ENCODE measurements at places on chromosomes 2 and 18. TPM values are rescaled to one million over a fixed set of nuclear protein-coding genes. Genes with fewer than 3 reads are reported as not detected.

Gene PCARE
- total RNA-seq, result not detected

GRCh38 chr2:232142049-232142448 lies 180.5 kb downstream of the DIS3L2 start:
- DNase-seq, result peak; percentile 37

- peak; percentile 72 for DNase-seq
Observed at GRCh38 chr2:229996320-229996719, 72.4 kb downstream of the SLC16A14 start.

Gene ASB18
- not detected for total RNA-seq

Gene GPR45
- not detected for total RNA-seq

- no peak for DNase-seq
Observed at GRCh38 chr2:230697676-230698075, 15.0 kb upstream of the CAB39 start.

DNA sequence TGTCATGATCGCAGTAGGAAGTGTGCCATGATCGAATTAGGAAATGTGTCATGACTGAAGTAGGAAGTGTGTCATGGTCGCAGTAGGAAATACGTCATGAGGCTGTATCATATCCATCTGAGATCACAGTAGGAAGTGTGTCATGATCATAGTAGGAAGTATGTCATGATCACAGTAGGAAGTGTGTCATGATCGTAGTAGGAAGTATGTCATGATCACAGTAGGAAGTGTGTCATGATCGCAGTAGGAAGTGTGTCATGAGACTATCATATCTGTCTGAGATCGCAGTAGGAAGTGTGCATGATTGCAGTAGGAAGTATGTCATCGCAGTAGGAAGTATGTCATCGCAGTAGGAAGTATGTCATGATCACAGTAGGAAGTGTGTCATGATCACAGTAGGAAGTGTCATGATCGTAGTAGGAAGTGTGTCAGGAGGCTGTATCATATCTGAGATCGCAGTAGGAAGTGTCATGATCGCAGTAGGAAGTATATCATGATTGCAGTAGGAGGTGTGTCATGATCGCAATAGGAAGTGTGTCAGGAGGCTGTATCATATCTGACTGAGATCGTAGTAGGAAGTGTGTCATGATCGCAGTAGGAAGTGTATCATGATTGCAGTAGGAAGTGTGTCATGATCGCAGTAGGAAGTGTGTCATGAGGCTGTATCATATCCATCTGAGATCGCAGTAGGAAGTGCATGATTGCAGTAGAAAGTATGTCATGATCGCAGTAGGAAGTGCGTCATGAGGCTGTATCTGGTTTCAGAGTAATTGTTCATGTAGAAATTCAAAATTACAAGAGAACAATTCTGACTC lies 56.4 kb upstream of the NFATC1 start:
- DNase-seq, result no peak

Gene CCDC85A
- total RNA-seq, result 9.9 TPM

Gene IL37
- total RNA-seq, result not detected

Gene CROCC2
- under 0.01 TPM for total RNA-seq

- peak; percentile 18 for DNase-seq
Observed at GRCh38 chr2:6800553-6800952, 65.2 kb downstream of the CMPK2 start.

- DNase-seq, result peak; percentile 68
Observed at GRCh38 chr2:64525317-64525613, 1.1 kb downstream of the AFTPH start.

- DNase-seq, result no peak
Observed at GRCh38 chr2:77104554-77104953, 417.6 kb downstream of the LRRTM4 start.

DNA sequence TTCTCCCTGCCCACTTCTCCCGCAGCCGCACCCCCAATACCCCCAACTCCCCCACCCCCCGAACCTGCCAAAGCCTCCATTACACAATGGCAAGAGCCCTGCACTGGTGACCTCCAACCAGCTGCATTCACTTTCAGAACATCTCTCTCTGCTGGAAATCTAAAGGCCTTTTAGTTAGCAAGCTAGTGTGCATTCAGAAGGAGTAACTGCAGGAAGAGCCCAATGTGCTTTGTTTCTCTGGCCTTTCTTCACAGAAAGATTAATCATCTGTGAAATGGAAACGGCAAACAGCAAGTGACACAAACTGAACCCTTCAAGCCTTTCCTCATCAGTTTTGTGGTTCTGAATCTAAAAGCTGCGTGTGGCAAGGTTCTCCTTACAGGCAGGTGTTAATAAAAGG lies 124.2 kb downstream of the OLA1 start:
- DNase-seq, result no peak

DNA sequence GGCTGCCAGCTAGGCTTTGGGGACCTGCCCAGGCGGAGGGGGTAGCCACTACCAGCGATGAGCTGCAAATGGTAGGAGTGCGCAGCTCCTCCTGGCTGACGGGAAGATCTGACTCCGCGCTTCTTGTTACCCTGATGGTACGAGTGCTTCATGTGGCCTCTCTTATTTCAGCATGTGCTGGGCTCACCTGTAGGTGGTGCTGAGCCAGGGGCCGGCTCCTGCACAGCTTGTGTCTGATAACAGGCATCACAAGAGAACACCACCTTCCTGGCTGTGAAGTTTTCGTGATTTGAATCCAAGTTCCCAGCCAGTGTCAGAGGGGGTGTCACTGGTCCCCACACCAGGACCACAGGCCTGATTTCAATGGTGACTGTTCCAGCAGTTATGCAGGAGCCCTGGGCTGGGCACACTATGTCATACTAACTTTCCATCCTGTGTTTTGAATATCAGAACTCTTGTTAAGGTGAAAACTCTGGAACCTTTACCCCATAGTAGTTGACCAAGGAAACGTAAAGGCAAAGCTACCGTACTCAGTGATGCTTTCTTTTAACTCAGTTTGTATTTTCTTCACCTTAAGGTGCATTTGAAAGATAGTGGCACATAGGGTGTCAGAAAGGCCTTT lies 28.0 kb downstream of the APCDD1 start:
- no peak for DNase-seq

Gene PRADC1
- total RNA-seq, result 44.3 TPM

DNA sequence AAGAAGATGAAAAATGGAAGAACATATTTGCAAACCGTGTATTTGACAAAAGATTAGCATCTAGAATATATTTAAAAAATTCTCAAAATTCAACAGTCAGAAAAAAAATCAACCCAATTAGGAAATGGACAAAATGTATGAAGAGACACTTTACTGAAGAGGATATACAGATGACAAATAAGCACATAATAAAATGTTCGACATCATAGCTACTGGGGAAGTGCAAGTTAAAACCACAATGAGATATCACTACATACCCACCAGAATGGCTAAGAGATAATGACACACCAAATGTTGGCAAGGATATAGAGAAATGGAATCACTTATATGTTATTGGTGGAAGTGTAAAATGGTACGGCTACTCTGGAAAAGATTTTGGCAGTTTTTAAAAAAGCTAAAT lies 11.7 kb upstream of the NUP35 start:
- DNase-seq, result no peak

- DNase-seq, result no peak
Observed at GRCh38 chr2:232457121-232458011, 1.4 kb downstream of the ALPI start.

DNA sequence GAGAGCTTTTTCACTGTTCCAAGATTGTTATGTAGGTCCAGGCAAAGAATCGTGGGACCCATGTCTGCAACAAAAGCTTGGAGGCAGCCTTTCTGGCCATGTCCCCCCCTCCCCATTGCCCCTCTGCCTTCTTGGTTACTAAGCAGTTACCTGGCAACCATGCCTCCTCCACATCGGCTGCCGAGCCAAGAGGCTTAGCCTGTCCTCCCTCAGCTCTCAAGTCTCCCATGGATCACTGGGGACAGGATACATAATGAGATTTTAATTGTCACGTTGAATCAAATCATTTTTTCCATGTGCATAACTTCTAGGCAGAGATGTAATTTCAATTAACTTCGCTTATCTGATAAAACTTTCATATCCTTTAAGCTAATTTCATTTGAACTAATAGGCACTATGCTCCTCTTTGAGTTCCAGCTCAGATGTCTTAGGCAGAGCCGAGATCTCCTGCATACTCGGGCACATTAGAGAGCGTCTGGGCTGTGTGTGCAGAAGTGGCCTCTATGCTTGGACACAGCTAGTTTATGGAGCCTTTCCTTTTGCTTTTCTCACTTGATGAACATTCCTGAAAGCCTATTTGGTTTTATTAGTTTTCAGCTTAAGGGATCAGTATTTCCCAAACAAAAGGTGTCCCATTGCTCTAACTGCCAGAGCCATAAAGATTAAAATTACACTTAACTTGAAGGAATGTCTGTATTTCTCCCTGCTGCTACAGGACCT lies 80.7 kb downstream of the LYPD1 start:
- DNase-seq, result no peak

- DNase-seq, result no peak
Observed at GRCh38 chr2:240129731-240130392, 6.2 kb downstream of the COPS9 start.

Gene POTEI
- total RNA-seq, result not detected

DNA sequence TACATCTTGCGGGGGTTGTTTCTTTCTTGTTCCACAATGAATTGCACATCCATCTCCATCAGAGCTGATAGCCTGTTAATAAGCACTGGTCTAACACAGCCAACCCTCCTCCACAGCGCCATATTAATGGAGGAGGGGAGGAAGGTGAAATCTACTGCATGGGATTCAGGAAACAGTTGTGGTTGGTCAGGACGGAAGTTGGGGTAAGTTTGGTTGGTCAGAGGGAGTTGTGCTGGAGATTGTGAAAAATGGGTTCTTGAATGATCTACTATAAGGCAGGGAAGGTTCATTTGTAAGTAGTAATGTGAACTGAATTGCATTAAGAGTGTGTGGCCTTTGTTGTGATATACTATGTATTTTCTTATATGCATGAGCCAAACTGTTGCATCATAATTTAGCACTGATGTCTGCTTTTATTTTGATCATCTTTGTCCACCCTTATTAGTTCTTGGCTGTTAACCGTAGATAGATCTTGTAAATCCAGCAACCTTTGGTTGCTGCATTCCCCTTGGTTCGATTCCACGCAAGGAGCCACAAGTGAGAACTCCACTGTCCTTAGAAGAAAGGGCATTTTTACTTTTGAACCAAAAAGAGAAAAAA lies 150.6 kb upstream of the MAPRE2 start:
- DNase-seq, result no peak

DNA sequence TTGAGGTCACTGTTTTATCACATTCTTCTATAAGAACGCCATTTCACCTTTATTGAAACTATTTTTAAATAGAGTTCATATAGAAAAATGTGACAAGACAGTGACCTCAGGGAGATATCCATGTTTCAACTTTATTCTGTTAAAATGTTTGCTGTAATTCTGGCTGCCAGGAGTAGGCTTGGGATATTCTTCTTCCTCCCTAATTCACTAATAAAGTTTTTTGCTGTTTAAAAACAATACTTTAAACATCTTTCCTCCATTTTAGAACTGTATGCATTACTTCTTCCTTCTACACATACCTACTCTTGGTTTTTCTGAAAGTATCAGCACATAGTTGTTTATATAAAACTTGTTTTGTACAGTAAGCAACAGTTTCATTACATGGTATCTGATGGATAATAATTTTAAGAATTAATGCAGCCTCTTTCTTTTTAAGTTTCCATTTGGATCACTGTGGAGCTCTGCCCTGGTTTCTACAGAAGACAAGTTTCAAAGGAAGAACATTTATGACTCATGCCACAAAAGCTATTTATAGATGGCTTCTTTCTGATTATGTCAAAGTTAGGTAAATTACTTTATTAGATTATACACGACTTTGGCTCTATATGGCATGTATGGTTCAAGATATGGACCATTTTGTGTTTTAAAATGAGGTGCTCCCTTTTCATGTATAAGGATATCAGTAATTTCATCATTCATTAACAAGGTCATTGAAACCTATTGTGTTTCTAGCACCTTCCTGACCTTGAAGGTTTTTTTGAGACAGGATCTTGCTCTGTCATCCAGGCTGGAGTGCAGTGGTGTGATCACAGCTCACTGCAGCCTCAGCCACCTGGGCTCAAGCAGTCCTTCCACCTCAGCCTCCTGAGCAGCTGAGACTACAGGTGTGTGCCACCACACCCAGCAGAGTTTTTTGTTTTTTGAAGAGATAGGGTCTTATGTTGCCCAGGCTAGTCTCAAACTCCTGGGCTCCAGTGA lies 7.2 kb downstream of the CPSF3 start:
- peak; percentile 70 for DNase-seq

DNA sequence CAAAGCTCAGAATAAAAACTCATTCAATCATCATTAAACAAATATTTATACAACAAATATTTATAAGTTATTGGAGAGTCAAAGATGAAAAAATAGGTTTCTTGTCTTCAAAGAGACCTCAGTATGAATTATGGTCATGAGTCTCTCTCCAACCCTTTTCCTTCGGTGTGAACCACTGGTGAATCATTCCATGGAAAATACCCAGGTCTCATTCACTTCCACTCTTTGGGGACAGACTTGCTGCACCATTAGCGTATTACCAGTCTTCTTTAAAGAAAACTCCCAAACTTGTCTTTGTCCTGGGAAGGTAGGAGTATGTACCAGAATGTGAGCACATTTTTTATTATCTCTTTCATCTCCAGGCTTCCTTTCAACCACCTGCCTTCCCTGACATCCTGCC lies 257.4 kb upstream of the RBMS1 start:
- DNase-seq, result peak; percentile 72

DNA sequence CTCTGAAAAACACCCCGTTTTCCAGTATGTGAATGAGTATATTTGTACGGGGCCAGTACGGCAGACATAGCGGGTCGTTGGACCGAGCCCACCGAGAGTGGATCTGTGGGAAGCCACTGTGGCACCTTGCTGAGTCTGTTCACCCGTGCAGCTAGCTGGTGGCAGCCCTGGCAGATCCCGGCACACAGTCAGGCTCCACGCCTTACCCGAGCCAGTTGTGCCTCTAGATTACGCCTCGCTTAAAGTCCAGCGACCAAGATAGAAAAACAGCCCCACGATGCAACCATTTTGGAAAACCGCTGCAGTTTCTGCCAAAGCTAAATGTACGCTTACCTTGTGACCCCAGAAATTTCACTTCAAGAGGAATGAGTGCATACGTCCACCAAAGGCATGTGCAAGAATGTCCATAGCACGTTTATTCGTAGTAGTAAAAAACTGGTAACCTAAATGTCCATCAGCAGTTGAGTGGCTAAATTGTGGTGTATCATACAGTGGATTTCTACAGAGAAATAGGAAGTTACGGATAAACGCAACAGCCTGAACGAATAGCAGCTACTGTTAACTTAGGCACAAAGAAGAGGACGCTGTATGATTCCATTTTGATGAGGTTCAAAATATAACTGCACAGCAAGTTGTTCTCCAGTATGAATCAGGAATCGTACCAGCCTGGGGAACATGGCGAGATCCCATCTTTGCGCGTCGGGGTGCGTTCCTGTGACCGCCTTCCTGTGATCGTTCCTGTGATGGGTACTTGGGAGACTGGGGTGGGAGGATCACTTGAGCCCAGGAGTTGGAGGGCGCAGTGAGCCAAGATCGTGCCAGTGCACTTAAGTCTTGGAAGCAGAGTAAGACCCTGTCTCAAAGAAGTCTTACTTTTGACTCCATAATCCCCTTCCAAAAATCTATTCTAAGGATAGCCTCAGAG lies 688 bp upstream of the WDR33 start:
- DNase-seq, result no peak

DNA sequence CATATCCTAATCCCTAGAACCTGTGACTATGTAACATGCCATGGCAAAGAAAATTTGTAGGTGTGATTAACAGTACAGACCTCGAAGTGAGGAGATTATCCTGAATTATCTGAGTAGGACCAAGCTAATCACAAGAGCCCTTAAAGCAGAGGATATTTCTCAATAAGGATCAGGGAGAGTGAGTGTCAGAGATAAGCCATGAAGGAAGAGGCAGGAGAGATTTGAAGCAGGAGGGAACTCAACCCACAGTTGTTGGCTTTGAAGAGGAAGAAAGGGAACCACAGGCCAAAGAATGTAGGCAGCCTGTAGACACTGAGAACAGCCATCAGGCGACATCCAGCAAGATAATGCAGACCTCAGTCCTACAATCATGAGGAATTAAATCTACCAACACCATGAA lies 229.3 kb downstream of the NBAS start:
- no peak for DNase-seq
